ENCODE measurements at places on chromosomes 7 and 10.
A peak's percentile ranks its signal among the peaks of the same experiment; 100 is the strongest.

DNA sequence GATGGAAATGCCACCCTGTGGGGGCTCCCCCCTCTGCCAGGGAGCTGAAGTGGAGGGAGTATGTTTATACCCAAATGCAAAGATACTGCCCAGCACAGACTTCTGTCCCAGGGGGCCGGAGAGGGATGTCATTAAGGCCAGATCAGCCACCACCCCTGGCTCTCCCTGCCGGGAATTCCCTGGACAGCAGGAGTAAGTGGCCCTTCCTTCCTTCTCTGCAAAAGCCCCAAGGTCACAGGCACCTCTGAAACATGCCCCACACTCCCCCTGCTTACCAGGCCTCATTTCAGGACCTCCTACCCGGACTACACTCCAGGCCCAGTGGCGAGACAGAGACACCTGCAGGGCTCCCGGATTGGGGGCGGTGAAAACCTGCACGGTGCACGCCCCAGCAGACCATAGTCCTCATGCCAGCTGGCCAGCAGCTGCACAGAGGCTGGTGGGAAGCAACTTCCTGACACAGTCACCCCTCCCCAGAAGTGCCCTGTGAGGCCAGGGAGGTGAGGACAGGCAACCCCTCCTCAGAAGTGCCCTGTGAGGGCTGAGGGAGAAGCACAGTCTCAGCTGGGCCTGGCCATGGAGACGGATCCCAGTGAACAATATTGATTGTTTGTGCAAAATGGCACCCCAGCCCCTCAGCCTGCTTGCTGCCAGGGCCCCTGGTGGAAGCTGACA, 33.0 kb upstream of the RET start:
- no peak for DNase-seq

DNA sequence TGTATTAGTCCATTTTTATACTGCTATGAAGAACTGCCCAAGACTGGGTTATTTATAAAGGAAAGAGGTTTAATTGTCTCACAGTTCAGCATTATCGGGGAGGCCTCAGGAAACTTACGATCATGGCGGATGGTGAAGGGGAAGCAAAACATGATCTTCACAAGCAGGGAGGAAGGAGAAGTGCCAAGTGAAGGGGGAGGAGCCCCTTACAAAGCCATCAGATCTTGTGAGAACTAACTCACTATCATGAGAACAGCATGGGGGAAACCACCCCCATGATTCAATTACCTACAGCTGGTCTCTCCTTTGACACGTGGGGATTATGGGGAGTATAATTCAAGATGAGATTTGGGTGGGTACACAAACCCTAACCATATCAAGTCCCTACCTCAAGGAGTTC, 85.4 kb downstream of the JAZF1 start:
- DNase-seq, result no peak

- DNase-seq, result no peak
These were observed 137.0 kb downstream of the TMEM178B start for GRCh38 chr7:141210862-141211261.

DNA sequence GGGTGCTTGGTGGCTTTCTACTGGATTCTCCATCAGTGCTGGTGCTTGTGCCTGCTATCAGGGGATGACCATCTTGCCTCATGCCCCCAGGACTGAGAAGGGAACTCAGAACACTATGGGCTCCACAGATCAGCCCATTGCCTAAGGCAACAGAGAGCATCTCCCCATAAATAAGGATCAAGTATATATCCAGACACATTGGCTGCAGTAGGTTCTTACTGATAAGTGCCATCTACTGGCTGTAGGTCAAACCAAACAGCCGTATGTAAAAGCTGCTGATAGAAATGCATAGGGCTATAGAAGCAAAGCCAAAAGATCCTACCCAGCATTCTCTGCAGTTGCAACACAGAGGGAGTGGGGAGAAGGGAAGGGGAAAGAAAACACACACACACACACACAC, 153.7 kb downstream of the CDK14 start:
- DNase-seq, result peak; percentile 6

DNA sequence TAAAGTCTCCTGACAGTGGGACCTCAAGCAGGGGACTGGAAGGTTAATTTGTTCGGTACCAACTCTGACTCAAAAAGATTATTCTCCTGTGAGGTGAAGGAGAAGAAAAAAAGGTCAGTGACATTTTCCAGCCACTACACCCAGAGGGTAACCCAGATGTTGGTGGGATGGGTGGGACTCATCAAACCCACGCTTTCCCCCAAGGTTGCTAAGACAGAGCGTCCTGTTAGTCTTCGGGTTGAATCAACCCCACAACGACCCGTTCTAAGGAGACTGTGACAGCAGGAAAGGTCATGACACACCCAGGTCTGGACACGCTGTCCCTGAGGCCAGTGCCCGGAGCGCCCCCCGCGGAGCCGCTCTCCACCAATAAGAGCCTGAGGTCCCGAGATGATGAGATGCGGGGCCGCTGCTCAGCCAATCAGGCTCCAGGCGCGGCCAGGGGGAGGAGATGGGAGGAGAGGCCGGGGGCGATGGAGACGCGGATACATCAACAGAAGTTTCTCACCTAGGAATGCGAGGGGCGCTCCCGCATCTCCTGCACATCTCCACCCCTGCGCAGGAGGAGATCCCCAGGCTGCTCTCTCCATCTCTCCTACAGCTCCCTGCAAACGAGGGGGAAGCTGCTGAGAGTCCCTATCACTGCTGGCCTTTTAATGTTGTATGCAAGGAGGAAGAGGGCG, at the start of gene WNT16:
TSS of gene WNT16 (plus strand) at position 493 of the 683 bp plus-strand sequence. CDS start 293 bp downstream, outside the sequence.
- peak; percentile 21 for DNase-seq

DNA sequence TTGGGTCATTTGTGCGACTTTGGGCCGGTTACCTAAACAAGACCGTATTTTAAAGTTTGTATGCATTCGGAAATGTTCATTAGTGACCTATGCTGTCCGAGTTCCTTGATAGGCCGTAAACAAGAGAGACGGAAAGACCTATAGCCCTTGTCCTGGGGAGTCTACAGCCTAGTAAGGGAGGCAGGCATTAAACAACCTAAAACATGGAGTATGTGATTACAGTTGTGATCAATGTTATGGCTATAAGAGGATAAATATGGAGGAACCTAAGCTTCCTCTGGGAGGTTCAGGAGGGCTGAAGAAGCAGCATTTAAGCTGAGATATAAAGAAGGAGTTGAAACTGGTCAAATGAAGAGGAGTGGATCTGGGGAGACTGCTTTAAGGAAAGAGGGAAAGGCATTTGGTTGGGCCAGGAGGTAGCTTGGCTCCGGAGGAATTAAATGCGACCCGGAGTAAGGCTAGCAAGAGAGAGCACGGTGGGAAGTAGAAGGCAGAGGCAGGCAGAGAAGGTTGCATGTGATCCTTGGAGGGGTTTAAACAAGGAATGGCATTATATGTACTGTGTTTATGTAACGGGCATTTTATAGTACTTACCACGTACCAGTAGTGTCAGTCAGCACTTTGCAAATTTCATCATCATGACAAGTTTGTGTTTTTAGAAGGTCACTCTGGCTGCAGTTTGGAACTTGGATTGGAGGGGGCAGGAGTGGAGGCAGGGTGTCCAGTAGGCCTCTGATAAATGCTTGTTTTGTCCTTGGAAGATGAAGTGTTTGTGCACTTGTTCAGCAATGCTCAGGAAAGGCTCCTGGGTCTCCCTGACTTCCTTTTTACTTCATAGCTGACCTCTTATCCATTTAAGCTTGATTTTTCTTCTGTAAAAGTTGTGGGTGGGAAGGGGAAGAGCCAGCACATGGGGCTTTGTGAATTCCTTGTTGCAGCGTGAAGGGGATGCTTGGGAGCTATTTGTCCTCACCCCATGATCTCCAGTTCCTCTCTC, 1.0 kb upstream of the AVPI1 start:
- DNase-seq, result peak; percentile 66

- no peak for DNase-seq
These were observed 15.5 kb downstream of the ZNF487 start for GRCh38 chr10:43452356-43452914.

DNA sequence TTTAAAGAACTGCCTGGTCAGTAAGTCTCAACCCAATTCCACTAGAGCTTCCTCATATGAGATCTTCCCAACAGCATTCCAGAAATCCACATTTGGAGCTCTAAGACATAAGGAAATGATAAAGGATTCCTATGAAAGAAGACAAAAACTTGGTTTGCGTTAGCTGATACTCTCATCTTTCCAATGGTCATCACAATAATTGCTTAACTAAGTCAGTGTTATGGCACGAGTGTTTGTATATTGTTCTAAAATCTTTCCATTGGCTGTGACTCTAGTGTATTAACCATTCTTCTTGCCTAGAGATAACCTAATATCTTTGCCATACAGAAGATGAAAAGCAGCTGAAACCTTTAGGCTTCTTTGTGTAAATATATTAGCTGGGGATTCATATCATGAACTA, 289.0 kb downstream of the SNX13 start:
- peak; percentile 26 for DNase-seq

DNA sequence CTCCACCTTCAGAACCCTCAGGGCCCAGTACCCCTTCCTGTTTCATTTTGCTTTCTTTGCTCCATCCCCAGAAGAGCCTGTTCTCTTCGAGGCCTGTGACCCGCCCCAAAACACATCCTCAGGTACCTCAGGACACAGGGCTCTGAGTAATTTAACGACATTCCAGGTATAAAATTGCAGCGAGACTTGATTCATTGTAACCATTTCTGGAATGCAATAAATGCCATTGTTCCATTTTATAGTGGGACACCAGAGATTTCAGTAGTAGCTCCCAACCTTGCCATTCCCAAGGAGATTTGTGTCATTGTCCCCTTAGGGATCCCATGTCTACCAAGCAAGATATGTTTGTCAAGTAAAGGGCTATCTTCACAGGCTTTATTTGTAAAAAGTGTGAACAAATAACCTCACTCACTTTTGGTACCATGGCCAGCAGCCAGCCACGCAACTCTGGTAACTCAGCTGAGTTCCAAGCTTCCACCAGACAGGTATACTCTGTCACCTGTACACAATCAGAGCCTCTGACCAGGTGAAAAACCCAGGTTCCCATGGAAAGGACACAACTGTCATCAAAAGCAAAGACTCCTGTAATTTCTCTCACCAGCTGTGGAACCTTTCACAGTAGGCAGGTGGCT, 441.3 kb downstream of the PLXNA4 start:
- DNase-seq, result no peak

DNA sequence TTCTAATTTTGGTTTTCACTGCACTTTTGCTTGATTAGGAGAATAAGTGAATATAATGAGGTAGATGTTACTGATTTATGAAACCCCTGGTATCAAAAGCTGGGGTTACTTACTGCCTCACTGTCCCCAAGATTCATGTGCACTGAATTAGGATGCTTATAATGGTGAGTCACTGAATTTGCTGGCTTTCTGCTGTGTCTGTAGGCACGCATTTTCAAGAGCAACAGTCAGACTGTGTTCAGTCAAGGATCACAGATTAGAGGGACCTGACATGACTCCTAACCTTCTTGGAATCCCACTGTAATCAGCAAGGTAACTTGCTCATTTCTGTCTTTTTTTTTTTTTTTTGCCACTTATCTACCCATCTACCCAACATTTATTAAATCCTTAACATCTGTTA, 59.7 kb downstream of the GPR85 start:
- DNase-seq, result peak; percentile 0

DNA sequence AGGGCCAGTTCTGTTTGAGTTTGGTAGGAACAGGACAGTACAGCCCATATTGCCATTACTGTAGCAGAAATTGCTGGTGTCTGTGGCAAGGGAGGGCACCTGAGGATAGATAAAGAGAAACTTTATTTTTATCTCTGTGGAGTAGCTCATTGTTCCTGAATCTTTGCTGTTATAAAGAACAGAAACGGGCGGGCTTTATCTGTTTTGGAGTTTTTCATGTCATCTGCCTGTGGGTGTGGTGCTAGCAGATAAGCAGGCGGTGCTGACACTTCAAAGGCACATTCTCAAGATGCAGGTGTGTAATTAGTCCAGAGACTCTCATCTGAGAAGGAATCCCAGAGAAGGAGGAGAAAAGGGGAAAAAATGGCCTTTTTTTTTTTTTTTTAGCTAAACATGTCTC, 11.5 kb downstream of the ZNF273 start:
- no peak for DNase-seq

DNA sequence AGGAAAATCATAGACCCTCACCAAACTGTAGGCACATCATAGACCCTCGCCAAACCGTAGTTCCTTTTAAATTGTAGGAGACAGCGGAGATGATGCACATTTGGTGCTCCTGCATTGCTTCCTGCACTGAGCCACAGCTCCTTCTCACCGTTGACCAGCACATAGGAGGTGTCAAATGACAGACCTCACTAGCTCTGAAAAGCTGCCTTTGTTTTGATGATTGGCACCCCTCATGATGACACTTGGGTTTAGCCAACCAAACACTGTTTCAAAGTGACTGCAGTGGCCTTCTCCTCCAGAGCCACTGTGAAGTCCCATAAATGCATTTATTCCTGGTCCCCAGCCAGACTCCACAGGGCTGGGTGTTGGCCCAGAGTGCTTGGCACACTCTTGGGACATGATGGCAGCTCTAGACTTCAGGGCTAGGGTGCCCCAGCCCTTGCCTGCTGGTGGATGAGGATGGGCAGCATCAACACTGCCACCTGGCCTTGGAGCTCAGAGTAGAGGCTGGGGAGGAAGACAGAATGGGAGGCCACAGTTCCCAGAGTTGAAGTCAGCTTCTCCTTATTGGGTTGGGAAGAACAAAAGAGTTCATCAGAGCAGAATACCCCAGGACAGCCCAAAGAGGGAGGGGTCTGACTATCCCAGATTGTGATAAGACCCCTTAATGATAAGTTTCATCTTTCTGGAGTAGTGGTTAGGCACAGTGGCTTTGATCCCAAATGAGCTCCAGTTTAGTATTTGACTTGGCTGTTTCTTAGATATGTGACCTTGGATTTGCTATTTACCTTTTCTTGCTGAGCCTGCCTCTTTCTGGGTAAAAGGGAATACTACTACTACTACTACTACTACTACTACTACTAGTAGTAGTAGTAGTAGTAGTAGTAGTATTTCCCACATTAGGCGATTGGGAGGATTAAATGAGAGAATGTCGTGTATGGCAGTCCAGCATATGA, 75.3 kb downstream of the MTPN start:
- DNase-seq, result no peak

DNA sequence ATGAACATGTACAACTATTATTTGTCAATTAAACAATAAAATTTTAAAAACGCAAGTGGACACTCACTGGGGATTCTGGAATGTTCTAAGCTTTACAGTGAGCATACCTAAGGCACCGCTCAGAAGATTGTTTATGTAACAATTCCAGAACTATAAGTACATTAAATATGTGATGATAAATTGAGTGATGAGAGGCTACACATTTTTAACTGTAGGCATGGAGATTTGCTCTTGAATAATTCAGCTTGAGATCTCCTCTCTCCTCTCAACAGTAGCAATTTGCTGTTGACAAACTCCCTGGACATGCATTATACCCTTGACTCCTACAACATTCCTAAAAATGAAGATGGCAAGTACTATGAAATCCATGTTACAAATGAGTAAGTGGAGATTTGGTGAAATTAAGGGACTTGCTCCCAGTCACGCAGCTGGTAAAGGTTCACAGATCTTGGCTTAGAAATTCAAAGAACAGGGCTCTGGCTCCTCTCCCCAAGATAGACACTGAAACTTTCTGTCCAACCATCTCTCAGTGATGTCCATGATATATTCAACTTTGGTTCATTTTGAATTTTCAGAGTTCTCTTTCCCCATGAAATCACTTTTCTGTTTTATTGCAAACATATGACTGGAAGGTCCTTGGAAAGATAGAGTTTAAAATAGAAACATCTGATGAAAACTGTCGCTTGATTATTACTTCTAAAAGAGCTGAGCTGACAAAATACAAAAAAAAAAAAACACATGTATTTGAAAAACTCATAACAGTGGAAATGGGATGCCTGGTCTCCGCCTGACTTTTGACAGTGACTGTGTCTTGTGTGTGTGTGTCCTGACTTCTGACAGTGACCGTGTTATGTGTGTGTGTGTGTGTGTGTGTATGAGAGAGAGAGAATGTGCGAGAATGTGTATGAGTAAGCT, 488.3 kb downstream of the TNS3 start:
- peak; percentile 87 for DNase-seq

GRCh38 chr7:91085175-91085574, 179.1 kb upstream of the FZD1 start:
- DNase-seq, result no peak
